Activated CD4-positive, alpha-beta T cell treated with anti-CD3 and anti-CD28 coated beads for 1 hour (primary cell): ENCODE measurements at places on chromosomes 5 and 9.

GRCh38 chr5:7250611-7251010, 145.3 kb upstream of the ADCY2 start:
- DNase-seq, result no peak

DNA sequence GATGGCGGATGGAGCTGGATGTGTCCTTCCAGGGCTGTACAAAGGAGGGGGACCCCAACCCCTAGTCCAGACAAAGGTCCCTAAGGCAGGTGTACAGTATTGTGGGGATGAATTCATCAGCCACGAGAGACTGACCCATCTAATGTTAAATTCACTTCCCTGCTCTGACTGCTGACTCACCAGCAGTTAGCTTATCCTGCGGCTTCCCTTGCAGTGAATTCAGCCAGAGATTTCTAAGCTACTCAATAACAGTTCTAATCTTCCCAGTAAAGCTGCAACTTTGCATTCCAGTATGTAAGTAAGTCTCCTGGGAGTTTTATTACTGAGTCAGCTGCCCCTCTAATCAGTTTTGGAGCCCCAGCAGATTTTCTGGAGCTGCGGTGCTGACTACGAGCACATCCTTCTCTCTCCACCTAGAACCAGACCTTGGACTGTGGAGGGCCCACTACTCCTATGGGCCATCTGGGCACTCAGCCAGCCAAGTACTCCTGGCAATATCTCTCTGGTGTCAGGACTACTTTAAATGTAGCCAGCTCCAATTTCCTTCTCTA, 16.1 kb downstream of the B4GALT1 start:
- DNase-seq, result no peak

- DNase-seq, result no peak
Measured at GRCh38 chr5:151825445-151825844, 53.7 kb downstream of the G3BP1 start.

DNA sequence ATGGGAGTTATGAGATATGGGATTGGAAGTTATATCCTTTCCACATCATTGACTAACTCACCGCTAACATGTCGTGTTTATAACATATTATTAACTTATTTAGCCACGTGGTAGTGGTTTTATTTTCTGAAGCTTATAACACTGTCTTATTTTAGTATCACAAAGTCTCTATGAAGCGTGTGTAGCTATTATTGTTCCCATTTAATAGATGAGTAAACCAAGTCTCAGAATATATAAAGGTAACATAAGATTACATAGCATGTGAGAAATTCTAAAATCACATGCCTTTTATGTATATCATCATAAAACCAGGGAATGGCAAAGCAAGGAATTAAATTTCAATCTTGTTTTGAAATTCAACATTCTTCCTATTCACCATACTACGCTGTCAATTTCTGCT, 15.3 kb downstream of the AP3B1 start:
- no peak for DNase-seq

DNA sequence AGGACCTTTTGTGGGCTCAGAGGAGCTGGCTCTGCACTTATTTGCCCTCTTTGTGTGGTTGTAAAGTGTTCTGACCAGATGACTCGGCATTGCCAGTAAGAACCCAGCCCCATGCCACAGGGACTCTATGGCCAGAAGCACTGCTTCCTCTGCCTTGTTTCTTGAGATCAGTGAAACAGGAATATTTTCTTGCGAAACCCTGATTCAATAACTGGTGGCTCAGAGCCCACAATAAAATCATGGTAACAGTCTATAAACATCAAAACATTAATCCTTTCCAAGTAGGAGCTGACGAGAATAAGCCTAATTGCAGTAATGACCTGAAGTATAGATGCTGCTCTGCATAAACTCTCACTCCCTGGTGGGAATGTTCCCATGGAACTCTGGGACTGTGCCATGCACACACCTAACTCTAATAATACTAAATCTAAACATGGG, 344.3 kb downstream of the ZNF608 start:
- no peak for DNase-seq

GRCh38 chr9:127761061-127761460, 17.4 kb downstream of the SH2D3C start:
- DNase-seq, result no peak

GRCh38 chr5:13993926-13994325, 49.4 kb upstream of the DNAH5 start:
- no peak for DNase-seq

- no peak for DNase-seq
Measured at GRCh38 chr5:71587766-71588532, 809 bp downstream of the MCCC2 start.
